ENCODE measurements at places on chromosomes 13 and 19.

DNA sequence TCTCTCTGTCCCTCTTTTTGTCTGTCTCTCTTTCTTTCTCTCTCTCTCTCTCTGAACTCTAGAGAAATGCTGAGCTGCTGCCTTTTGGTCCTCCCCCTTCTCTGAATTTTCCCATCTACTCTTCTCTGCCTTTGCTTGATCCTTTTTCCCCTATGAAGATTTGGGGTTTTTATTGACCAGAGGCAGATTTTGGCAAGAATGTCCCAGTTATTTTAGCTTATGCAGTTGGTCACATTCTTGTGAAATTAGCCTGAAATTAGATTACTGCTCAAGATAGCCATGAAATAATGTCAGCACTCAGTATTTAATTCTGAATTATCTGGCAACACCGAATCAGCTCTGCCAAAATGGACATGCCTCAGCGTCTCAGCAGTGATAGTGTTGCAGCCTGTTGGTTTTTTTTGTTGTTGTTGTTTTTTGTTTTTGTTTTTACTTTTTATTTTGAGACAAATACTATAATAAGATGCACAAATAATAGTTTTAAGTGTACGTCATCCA lies 17.2 kb upstream of the SPART start:
- DNase-seq = no peak

DNA sequence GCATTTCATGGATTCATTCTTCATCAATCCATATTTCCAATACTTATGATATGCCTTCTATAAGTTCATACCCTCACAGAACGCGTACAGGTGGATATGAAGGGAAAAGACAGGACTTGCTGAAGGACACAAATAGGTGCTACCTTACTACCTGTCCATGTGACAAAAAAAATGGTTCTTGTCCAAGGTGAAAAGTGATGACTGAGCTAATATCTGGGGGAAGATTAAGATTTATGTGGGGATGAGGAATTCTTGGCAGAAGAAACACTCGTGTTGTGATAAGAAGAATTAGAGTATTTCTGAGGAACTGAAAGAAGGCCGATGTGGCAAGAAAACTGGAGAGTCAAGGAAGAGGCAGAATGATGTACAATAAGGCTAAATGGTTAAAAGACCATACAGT lies 356.4 kb upstream of the ATXN8OS start:
- no peak for DNase-seq

GRCh38 chr13:93953841-93954240 lies 525.6 kb downstream of the DCT start:
- DNase-seq = no peak

GRCh38 chr13:75372517-75372916 lies 109.5 kb downstream of the TBC1D4 start:
- peak; percentile 57 for DNase-seq

GRCh38 chr19:10277795-10278589 lies 7.1 kb downstream of the ICAM1 start:
- DNase-seq = no peak

DNA sequence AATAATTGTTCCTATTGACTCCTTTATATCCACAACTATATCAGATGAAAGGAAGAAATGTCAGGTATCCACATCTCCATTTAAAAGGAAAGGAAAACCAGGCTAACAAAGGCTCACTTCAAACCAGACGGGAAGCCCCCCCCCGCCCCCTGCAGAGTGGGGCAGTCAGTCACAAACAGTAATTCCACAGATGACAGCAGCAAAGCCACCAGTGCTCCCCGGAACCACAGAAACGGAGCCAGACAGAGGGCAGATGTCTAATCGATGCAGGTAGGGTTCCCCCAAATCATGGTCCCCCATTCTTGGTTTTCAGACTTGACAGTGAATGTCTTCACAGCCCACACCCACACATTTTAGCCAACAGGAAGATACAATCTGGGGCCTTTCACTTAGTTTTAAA lies 100.8 kb downstream of the STK24 start:
- DNase-seq = no peak

- peak; percentile 38 for DNase-seq
Measured at GRCh38 chr13:80050252-80050651, 290.7 kb downstream of the SPRY2 start.

DNA sequence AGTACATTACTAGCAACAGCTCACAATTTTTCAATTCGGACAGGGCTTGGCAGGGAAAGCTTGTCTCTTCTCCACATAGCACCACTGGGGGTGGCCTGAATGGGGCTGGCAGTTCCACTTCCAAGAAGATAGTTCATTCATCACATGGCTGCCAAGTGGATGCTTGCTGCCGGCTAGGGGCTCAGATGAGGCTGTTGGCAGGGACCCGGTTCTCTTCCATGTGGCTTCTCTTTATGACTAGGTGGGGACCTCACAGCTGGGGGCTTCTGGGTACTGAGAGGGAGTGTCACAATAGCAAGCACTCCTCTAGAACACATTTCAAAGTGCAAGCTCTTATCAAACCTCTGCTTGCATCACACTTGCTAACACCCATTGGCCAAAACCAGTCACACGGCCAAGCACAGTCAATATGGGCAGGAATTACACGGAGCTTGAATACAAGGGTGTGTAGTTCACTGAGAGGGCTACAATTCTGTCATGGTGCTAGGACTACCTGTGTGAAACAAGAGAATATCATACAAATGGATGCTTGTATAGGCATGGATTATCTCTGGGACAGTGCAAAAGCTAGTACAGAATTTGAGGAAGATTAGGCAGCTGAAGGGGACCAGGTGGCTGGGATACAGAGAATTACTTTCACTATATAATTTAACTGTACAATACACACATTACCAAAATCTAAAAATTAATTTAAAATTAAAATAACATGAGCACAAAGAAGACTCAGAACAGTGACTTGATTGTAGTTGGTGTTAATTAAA lies 32.3 kb downstream of the ATP7B start:
- DNase-seq = no peak

- DNase-seq = peak; percentile 75
Measured at GRCh38 chr19:38543807-38544568, 73.8 kb downstream of the MAP4K1 start.

DNA sequence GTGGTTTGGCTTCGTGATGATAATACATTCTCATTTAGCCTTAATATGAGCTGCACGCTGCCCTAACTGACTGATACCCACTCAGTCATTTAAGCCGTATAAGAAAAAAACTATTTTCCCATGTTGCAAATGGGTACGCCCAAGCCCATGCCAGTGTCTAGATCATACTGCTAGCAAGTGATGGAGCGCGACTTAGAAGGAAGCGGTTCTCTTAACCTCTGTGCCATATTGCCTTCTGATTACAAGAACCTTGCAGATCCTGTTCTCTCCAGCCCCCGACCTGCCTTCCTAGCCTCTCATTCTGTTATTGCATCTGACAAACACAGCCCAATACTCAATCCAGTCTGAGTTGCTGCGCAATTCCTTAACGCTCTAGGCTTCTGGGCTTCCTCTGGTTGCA lies 603 bp downstream of the GPALPP1 start:
- no peak for DNase-seq

DNA sequence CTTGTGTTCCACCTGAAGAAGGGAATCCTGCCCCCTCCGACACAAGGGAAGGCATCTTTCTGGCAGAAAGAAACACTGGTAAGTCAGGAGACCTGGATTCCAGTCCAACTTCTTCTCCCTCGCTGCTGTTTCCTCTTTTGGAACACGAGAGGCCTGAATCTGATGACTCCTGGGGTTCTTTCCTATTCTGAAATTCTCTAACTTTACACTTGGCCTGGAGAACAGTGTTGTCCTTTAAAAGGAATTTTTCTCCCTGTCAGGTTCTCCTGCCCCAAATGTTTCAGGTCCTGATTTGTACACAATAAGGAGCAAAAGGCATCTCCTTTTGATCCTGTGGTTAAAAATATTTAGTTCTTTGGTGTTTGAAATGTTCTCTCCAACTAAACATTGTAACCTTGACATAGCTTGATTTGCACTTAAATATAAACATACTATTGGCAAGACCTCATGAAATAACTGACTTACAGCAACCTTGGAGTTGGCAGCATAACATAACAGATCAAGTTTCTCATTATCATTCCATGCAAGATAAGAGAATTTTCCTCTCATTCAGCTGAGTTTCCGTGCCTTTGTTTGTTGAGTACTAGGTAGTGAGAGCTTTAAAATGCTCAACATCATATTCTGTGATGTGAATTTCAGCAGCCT lies 244.8 kb downstream of the COG6 start:
- peak; percentile 9 for DNase-seq

GRCh38 chr19:12789098-12789903 lies 2.0 kb upstream of the JUNB start:
- DNase-seq = no peak

- no peak for DNase-seq
Measured at GRCh38 chr19:33676999-33677665, 55.4 kb downstream of the CHST8 start.

GRCh38 chr13:32116210-32116609 lies 84.6 kb downstream of the FRY start:
- no peak for DNase-seq

DNA sequence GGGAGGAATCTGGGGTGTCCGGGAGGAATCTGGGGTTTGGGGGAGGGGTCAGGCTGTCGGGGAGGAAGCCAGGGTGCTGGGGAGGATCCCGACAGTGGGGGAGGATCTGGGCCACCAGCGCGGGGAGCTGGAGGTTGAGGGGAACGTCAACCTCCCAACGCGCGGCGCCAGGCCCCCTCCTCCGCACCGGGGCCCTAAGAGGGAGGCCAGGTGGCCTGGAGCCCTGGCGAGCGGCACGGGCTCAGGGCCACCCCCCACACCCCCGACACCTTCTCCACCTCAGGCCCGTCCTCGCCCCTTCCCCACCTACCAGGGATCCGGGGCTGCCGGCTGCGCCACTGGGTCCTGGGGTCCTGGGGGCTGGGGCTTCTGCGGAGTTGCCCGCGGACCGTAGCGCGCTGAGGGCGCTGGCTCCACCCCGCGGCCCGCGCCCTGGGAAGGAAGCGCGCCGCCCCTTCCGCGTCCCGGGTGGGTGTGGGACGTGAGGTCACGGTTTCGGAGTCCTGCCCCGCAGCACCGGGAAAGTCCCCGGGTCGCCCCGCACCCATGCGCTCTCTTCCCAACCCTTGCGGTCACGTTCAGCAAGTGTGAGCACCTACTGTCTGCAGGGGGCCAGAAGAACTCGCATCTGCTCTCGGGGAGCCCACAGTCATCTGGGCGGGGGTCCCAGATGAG lies at the start of gene TICAM1:
TICAM1 (minus strand) TSS at position 409 of the 675 bp plus-strand sequence. CDS start 13,335 bp downstream, outside the sequence.
- DNase-seq = peak; percentile 59

DNA sequence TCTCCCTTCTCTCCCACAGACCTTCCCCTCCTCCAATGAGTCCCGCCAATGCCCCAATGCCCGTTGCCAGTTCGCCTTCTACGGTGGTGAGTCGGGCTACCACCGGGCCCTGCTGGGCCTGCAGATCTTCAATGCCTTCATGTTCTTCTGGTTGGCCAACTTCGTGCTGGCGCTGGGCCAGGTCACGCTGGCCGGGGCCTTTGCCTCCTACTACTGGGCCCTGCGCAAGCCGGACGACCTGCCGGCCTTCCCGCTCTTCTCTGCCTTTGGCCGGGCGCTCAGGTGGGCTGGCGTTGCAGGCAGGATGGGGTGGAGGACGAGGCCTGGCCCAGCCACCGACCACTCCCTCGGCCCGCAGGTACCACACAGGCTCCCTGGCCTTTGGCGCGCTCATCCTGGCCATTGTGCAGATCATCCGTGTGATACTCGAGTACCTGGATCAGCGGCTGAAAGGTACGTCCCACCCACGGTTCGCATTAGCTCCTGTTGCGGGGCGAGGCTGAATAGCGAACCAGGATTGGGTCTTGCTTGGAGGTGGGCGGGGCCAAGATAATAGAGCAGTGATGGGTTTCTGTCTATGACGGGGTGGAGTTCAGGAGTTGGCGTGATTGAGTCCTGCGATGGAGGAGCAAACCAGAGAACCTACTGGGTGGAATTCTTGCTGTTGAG lies 11.1 kb downstream of the SLC44A2 start:
- DNase-seq = no peak

GRCh38 chr19:48632692-48633147 lies 4.5 kb downstream of the DBP start:
- DNase-seq = peak; percentile 39

DNA sequence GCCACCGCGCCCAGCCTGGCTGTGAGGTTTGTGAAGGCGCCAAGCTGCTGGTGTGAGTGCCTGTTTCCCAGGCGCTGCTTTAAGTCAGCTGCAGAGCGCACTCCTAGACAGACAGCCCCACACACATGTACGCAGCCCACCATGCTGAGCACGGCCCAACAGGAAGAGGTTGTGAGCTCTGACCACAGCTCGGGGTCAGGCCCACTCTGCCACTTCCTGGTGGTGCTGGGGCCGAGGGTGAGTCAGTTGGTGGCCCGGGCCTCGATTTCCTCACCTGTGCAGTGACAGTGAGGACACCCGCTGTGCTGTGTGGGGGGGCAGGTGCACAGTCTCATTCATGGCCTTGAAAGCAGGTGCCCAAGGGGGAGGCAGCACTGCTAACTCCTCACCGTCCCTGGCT lies 106.7 kb downstream of the KDM4B start:
- no peak for DNase-seq

- no peak for DNase-seq
Measured at GRCh38 chr13:46140044-46140443, 35.2 kb upstream of the CPB2 start.

DNA sequence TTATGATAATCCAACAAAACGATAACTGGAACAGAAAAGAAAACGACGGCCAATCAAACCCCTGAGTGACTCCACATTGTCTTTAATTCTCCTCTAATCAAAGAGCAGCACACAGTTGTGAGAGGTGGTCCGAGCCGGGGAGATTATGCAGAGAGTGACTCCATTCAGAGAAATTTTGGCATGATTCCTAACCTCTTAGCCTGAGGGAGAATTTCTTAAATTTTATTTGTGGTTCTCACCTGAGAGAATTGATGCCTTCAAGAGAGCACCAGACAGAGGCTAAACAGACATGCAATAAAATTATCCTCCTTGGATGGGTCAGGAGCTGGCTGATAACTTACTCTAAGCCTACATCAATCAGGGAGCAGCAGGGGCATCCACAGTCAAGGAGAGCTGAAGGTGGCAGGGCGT lies 310.0 kb upstream of the KLF12 start:
- peak; percentile 38 for DNase-seq

DNA sequence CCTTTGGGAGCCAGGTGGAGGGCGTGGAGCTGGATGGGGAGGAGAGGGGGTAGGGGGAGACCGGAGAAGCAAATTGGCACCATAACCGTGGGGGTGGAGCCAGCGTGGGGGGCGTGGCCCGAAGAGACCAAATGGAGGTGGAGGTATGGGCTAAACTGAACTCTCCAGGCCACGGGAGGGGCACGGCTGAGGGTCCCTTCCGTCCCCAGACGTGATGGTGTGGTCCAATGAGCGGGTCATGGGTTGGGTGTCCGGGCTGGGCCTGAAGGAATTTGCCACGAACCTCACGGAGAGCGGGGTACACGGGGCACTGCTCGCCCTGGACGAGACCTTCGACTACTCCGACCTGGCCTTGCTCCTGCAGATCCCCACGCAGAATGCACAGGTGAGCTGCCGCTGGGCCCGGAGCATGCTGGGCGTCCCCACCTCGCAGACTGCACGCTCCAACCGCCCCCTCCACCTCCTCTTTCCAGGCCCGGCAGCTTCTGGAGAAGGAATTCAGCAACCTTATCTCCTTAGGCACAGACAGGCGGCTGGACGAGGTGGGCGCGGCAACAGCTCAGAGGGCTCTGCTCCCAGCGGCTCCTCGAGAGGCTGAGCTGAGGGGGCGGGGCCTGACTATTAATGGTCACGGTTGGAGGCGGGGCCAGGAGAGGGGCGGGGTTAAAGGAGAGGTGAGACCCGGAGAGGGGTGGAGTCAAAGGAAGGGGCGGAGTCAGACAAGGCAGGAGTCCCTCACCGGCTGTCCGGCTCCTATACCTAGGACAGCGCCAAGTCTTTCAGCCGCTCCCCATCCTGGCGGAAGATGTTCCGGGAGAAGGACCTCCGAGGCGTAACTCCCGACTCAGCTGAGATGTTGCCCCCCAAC lies 6.2 kb downstream of the HRC start:
- peak; percentile 92 for DNase-seq

Data from fibroblast of skin of abdomen (primary cell).